ENCODE measurements at places on chromosomes 5 and 9.

GRCh38 chr9:70260606-70261005 lies 1.8 kb downstream of the SMC5 start:
- no peak for DNase-seq

DNA sequence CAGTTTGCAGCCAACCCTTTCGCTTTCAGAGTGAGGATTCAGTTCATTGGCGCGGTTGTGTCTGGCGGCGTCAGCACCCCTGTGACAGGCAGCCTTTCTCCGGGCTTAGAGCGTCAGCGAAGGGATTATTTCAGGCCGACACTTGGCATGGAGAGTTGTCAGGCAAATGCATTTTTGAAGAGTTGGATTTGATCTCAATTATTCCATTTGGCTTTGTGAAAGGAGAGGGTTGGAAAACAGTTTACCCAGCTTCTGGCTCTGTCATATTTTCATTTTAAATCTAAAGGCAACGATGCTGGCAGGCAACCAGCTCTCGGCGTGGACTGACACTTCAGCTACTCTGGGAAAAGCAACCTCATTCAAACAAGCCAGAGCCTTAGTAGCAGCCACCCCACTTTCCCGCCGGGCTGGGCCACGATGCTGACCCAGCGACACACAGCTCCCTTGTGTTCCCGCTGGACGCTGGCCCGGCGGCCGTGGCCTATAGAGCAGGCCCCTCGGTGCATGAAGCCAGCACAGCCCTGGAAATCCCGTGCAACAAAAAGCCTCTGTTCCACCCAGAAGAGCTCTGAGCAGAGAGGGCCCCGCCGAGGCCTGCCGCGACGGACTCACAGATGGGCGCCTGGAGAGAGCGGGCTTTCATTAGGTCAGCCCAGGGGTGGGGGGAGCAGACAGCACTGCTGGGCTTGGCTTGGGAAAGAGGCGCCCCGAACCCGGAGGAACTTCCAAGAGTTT lies 28.9 kb upstream of the LPCAT1 start:
- no peak for DNase-seq

DNA sequence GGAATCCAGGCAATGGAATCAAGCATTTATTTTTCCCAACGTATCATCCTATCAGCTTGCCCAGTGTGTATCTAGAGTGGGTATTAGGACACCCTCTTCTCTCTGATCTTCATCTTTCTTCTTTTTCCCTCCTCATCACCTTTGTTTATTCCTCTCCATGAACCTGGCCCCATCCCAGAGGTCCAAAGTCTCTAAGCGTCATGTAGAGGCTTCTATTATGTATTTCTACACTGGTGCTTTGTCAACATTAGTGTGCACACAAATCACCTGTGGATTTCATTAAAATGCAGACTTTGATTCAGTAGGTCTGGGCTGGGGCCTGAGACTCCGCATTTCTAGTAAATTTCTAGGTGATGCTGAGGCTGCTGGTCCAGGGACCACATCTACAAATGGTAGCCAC lies 19.8 kb upstream of the PIP5K1B start:
- DNase-seq, result no peak

DNA sequence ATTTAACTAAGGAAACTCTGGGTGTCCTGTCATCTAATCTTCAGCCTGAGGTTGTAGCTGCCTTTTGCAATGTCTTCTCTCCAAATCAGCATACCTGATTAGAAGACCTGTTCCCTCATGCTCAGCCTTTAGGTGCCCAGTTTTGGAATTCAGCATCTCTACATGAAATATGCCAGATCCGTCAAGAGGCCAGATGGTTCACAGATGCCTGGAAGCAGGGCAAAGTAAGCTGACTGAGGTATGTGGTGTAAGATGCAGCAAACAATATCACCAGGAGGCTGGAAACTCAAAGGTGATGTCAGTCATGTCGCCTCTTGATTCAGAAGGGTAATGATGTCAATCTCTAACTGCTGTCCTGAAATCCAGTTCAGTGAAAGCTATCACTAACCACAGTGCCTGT lies 324.4 kb downstream of the PRELID2 start:
- DNase-seq, result no peak

DNA sequence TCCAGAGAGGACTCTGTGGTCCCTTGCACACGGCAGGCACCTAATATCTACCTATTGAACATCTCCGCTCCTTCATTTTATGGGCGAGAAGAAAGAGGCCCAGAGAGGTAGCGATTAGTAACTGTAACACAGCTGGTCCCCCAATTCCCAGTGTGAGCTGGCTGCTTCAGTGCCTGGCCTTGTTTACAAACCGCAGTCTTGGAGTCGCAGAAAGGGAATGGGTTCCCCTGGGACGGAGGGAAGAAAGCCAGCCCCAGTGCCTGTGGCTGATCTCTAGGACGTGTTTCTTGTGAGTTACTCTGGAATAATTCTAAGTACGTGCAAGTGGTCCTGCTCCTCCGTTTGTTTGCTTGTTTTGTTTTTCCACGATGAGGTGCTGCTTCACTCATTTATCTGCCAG lies 52.0 kb downstream of the CFAP77 start:
- no peak for DNase-seq

DNA sequence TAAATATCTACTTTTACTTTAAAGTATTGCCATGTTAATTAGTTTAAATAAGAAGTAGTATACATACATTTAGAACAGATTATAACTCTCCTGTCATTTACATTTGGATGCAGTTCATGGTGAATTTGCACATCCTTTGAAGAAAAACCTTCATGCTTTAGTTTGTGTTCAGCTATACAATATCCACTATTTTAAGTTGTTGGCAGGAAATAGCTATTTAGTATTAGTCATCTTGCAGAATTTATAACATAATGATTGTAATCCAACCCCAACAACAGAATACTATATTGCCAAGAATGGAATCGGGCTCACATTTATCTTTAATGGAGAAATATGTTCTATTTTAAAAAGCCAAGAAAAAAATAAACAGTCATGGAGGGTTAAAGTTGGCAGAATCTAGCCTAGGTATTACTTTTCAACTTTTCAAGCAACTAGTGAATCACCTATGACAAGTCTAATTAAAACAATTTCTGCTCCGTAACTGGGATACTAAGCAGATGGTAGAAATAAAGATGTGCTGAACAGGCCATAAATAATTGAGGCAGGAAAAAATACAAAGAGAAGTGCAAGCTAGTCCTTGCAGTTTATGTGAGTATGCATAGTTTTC lies 1170.6 kb upstream of the NUDT12 start:
- no peak for DNase-seq

GRCh38 chr5:88883059-88883835 lies at the start of gene MEF2C:
MEF2C (minus strand) TSS chr5:88883184; CDS start chr5:88823788, 59,396 bp downstream.
- no peak for DNase-seq

DNA sequence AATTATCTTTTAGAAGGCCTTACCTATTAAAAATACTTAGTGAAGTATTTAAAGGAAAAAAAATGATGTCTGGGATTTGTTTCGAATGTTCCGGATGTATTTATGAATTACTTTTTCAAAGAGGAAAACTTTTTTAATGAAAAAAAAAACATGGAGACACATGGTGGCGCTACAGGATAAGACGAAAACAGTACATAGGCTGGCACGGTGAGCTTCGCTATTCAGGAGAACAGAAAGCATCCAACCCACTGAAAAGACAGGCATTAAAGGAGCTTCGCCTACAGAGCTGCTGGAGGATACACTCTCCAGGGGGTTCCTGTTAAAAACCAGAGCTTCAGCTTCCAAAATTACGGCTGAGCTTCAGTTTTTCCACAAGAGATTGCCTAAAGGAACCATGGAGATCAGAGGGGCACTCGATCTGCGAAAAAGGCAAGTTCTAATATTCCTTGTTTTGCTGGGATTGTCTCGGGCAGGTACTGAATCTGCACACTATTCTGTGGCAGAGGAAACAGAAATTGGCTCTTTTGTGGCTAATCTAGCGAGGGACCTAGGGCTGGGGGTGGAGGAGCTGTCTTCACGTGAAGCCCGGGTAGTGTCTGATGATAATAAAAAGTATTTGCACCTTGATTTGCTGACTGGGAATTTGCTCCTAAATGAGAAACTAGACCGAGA lies at the start of gene PCDHB14:
PCDHB14 (plus strand) TSS at position 232 of the 672 bp plus-strand sequence; CDS start at position 395, 163 bp downstream.
- DNase-seq, result no peak

GRCh38 chr9:92564504-92564903 lies 28.7 kb upstream of the ECM2 start:
- no peak for DNase-seq

DNA sequence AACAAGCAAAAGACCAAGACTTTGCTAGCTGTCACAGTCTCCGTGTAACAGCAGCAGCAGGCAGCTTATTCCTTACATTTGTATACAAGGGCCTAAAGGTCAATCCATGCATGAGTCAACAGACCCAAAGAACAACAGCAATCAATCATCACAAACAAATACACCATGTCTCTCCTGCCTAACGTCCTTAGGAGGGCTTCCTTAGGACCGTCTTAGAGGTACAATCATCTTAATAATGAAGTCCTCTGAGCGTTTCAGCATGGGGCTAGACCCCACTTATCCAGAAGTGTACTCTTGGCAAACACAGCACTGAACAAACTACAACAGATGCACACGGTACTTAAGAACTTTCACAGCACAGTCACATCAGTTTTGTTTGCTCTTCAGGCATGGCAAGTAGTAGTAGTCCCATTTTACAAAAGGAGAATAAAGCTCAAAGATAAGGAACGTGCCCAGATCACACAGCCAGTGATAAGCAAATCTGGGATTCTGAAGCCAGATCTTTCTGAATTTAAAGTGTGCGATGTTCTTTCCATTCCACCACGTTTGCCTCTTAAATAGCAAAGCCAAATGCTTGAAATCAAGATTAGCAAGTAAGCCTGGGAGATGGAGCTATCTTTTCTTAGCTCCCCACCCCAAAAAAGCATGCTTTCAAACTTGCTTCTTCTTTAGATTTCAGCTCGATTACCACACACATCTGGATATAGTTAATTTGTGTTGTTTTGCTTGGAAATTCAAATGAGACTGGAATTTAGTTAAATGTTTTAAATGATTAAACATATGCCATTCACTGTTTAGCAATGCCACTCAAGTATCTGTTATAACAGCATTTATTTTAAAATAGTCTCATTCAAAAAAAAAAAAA lies 24.2 kb downstream of the PSMB7 start:
- no peak for DNase-seq

DNA sequence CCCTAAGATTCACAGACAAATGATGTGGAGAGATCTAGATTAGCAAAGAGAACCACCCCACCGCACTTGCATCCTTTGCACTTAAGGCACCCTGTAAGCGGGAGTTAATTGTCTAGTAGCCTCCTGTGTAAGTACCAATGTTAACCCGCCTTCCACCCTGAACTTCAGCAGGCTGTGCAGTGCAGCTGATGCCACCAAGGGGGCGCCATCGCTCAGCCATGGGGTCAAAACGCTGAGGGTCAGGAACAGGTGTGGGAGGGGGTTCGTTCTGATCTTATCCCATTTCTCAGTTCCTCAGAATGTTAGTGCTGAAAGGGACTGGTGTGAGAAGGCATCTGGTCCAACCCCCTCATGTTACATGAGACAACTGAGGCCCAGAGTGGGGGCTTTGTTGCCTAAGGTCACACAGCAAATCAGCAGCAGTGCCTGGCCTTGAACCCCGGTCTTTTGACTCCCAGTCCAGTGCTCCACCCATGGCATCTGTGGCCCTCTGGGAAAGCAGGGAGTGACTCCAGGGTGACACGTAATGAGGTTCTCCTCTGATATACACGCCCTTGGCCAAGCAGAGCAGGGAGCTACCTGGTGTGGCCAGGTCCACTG lies 57.3 kb downstream of the CYFIP2 start:
- no peak for DNase-seq

GRCh38 chr9:130604295-130604694 lies 24.9 kb downstream of the FUBP3 start:
- DNase-seq, result no peak

DNA sequence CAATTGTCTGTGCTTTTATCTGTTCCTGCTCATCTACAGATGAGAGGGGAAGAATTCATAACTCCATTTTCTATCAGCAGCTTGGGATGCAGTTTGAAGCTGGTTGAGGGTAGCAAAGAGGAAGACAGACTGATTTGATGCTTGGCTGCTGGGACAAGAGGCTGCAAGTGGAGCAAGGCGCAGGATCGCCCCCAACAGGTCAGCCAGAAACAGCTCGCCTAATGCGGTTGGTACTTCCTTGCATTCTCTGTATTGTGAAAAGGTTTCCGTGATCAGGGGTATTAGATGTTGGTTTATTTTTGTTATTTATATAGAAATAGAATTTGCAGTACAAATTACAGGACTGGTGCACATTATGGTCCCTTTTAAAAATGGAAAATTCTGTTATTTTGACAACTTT lies 40.6 kb downstream of the ZNF883 start:
- DNase-seq, result no peak

DNA sequence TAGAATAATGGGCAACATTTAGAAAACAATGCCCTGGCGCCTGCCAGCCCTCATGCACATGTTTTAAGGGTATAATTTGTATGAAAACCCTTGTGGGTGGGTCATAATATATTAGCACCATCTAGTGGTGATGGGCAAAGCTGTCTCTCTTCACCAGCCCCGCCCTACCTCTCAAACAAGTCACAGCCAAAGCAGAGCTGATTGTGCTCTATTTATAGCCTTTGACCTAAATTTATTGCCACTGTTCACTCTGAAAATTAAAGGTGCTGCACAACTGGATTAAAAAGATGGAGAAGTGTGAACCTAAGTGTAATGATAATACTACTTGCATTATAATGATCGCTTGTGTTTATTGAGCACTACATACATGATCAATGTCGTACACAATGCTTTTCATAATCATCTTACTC lies 131.9 kb upstream of the ANKH start:
- DNase-seq, result no peak

DNA sequence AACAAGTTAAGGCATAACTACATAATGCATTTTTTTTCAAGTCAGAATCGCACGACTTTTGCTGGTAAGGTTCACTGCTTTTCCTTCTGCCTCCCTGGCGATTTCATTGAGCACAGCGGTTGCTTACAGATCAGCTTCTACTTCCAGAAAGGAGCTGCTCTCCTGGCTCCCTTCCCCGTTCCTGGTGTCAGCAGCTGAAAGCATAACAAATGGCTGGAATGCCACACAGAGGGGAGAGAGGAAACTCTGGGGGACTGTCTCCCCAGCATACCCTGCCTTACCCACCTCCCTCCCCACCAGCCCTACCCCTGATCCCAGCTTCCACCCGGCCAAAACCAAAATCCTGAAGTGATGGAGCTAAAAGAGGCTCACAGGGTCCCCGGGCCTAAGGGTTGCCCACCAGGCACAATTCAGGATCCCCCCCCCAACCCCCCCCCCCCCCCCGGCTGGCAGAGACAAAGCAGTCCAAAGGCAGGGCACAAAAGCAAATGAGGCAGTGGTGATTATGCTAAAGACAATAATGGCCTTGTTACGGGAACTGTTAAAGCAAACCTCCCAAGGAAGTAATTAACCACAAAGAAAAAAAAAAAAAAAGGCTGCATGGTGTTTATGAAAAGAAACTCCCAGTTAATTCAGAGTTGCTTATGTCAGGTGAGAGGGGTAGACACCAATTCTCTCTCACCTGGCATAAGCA lies 126.1 kb upstream of the WWC1 start:
- no peak for DNase-seq

- no peak for DNase-seq
These were observed 157.5 kb downstream of the CHSY3 start for GRCh38 chr5:130061746-130062145.

All from activated CD8-positive, alpha-beta memory T cell treated with anti-CD3 and anti-CD28 coated beads for 4 hours (primary cell).